ENCODE measurements at places on chromosomes 1 and 21.

- DNase-seq, result no peak
Measured at GRCh38 chr1:228289239-228289849, 81.5 kb downstream of the OBSCN start.

DNA sequence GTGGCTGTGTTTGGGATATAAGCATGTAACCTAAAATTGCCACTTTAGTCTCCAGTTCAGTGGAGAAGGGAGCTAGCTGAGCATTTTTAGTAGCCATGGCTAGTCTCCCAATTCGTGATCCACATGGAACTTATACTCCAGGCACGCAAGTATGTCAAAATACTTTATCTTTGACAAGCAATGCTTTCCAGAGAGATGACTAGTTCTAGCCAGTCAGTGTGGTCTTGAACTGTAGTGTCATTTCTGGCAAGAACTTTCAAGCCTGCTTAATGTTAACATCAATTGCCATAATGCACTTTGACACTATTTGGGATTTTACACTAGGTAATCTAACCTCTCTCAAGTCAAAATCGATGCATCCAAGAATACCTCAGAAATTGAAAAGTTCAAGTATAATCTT, 660.0 kb downstream of the PTPRC start:
- no peak for DNase-seq

DNA sequence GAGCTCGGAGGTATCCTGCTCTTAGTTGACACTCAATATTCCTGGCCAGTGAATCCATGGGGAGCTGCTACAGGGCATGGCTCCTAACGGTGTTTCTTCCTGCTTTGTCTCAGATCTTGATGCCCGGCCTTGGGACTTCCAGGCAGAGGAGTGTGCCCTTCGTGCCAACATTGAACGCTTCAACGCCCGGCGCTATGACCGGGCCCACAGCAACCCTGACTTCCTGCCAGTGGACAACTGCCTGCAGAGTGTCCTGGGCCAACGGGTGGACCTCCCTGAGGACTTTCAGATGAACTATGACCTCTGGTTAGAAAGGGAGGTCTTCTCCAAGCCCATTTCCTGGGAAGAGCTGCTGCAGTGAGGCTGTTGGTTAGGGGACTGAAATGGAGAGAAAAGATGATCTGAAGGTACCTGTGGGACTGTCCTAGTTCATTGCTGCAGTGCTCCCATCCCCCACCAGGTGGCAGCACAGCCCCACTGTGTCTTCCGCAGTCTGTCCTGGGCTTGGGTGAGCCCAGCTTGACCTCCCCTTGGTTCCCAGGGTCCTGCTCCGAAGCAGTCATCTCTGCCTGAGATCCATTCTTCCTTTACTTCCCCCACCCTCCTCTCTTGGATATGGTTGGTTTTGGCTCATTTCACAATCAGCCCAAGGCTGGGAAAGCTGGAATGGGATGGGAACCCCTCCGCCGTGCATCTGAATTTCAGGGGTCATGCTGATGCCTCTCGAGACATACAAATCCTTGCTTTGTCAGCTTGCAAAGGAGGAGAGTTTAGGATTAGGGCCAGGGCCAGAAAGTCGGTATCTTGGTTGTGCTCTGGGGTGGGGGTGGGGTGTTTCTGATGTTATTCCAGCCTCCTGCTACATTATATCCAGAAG, 16.7 kb downstream of the ALX3 start:
- DNase-seq, result no peak

- no peak for DNase-seq
Measured at GRCh38 chr1:215407575-215407974, 159.5 kb upstream of the KCTD3 start.

DNA sequence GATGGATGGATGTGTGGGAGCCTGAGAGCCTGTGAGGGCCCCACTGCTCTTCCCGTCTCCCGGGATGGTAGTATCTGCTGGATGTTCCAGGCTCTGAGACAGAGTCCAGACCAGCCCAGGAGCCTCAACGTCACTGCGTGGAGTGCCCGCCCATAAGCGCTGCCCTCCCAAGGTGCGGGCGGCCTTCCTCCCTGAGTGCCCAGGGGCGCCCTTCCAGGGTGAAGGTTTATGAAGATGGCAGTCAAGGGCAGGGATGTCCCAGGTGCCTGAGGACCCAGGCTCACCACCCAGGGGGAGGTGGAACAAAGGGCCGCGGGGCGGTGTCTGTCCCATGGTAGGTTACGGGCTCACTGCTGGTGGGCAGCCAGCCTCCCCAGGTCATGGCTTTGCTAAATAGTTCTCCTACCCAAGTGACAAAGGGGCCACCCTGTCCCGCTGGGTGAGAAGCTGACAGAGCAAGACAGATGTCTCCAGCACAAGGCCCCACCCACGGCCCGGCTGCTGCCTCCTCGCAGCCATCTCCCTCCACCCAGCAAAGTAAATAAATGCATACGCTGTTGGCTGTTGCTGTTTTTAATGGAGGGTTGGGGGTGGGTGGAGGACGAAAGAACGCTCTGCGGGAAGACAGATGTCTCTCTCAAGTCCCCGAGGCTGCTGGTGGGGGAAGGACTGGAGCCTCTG, 9.0 kb upstream of the GPR153 start:
- DNase-seq, result no peak

DNA sequence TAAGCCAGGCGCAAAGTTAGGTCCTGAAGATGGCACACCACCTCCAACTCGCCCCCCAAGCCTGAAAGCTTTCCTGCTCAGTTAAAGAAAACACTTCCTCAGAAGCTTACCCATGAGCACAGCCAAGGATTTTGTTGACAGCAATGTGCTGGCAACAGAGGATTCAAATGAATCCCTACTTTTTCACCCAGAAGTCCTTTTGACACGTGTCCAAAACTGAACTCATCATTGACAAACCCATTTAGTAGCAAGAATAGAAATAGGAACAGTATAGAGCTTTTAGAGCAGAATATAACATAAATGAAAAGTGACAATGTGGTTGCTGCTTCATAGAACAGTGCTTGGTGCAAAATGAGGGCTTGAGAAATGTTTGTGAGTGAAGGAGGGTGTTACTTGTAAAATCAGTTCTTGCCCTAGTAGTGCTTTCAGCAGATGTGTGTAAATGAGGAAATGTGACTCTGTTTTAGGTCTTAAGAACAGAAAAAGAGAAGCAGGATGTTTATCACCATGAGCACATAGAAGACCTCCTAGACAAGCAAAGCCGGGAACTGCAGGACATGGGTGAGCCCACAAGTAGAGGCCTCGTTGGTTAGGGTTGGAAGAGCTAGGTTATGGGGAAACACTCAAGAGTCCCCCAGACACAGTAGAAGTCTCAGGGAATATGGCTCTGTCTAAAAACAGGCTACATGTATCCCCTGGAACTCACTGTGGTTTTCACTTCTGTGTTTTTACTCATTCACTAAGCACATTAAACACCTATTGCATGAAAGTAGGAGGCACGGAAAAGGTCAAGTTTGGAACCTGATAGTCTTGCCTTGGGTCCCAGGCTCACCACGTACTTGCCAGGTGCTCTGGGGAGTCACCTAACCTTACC, 48.6 kb upstream of the TMEM125 start:
- DNase-seq, result no peak

DNA sequence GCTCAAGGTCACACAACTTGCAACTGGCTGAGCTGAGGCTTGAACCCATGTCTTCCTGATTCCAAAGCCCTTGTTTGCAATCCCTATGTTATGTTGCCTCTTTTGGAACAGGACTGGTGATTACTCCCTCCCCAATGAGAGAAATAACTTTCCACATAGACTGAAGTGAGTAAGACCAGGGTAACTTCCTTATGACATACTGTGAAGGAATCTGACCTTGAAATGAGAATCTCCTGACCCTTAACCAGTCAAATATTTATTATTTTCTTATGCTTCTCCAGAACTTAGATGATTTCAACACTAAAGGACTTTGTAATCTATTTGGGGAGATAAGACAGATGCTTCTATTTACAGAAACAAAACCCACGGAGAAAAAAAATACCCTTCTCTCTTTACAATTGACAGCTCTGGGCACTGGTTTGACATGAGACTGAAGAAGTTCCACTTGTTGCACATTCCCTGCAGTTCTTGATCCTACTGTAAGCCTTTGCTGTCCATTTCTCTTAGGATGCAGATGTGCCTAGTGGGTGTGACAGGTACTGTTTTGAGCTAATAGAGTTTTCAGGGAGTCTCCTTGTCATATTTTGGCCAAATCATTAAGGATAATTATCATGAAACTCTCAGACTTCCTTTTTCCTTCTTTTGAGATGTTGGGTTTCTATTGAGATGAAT, 3.9 kb upstream of the RPTN start:
- DNase-seq, result no peak

- DNase-seq, result no peak
Measured at GRCh38 chr1:167420510-167420909, 97.8 kb downstream of the CD247 start.

DNA sequence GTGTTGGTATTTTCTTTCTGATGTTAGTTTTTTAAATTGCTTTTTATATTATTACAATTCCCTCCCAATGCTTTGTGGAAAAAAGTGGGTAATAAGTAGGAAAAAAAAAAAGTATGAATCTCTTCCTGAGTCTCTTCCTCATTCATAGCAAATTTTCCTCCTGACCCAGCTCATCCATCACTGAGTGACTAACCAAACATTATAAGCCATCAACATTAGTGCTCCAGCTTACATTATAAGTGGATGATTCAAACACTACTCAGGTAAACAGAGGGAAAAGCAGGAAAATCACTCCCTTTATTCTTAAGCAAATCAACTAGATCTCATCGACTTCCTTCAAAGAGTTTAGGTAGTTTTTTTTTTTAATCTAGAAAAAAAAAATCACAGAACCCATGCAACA, 15.4 kb upstream of the SAMD13 start:
- DNase-seq, result no peak

DNA sequence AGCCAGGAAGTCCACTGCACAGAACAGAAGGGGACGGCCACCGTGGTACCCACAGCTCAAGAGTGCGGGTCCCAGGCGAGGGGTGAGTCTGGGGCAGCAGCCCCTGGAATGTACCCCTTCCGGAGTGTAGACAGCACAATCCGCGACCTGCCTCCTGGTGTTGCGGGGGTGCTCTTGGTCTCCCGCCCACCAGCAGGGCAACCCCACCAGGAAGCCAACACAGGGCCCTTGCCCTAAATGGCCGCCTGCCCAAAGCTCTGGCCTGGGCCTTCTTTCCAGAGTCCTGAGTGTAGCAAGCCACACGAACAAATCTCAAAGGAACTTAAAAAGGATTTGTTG, 1.1 kb upstream of the SLC19A1 start:
- no peak for DNase-seq

GRCh38 chr1:32713081-32713480, 10.5 kb upstream of the SYNC start:
- DNase-seq, result no peak

GRCh38 chr1:36118447-36119204, 6.4 kb downstream of the COL8A2 start:
- no peak for DNase-seq

GRCh38 chr1:235130766-235131270, 2.2 kb upstream of the TOMM20 start:
- DNase-seq, result no peak

- DNase-seq, result no peak
Measured at GRCh38 chr1:51534447-51534846, 15.4 kb upstream of the EPS15 start.

GRCh38 chr21:45033791-45034555, 40.4 kb upstream of the ADARB1 start:
- DNase-seq, result no peak

DNA sequence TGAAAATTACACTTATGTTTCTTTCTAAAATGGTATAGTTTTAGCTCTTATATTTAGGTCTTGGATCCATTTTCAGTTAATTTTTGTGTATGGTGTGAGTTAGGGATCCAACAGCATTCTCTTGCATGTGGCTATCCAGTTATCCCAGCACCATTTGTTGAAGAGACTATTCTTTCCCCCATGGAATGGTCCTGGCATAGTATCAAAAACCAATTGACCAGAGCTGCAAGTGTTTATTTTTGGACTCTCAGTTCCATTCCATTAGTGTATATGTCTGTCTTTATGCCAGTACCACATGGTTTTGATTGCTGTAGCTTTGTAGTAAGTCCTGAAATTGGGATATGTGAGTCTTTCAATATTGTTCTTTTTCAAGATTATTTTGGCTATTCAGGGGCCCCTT, 14.3 kb downstream of the TTLL10 start:
- no peak for DNase-seq

- no peak for DNase-seq
Measured at GRCh38 chr1:160744199-160744851, 5.3 kb downstream of the SLAMF7 start.

GRCh38 chr1:40986956-40987355, 7.5 kb downstream of the CTPS1 start:
- DNase-seq, result no peak

DNA sequence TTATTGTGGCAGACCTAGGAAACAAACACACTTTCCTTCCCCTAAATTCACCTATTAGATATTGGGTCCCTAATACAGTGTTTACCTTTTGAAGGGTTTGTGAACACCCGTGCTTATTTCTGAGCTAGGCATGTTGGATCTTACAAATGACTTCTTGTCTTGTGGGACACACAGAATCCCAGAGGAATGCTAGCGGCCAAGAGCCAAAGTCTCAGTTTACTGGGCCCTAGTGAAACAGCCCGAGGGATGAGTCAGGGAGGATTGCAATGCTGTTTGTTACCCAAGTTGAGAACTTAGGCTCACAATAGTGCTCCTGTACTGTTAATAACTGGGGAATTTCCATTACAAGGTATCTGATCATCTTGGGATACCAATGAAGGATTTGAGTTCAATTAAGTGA, 100.1 kb upstream of the AKT3 start:
- no peak for DNase-seq

- DNase-seq, result no peak
Measured at GRCh38 chr1:58649555-58649954, 50.3 kb downstream of the MYSM1 start.

DNA sequence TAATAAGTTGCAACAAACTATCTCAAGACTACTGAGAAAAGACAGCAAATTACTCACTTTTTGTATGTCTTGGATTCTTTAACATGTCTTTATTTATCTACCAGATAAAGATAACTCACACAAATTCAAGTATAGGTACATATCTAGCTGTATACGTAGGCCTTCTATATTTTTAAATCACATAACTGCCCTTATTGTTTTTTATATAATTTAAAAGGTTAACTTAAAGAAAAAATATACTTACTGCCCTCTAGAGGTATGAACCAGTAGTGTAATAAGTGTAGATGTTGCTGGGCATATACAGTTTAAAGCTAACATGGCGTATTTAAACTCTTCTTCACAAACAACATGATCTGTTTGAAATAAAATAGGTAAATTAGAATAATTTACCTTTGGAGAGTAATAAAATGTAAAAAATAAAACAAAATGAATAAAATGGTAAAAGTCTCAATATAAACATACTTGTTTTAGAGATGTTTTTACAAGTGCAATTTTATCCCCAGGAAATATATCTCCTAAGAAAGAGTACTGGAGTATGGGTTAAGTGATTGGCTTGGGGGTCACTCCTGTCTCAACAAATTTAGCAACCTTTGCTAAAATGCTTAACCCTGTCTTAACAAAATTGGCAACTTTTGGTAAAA, 235.2 kb downstream of the KCNT2 start:
- DNase-seq, result no peak
